Activated B cell treated with CpG ODN at 0.5 μM for 24 hours (primary cell): ENCODE measurements at places on chromosomes 11 and 22. TPM values are rescaled to one million over a fixed set of nuclear protein-coding genes. Genes with fewer than 3 reads are reported as not detected.

DNA sequence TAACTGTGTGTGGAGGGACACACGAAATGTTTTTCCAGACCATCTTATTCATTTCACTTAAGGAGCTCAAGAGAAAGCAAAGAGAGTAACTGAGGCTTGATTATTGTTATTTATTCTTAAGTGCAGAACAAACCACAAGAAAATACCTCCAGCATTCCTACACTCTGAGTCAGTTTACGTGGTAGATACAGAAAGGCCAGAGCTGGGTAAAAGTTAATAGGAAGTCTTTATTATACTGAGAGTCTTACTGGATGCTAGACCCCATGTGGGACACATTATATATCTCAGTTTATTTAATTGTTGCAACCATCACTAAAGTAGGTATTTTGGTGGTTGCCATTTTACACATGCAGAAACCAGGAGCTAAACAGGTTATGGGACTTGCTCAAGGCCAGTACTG is 261.4 kb upstream of the POU2AF2 start:
- no peak for DNase-seq
- no peak overlapping the region for H3K27ac ChIP-seq
- peaks cover 2% of the 10 kb centered on the region for H3K27me3 ChIP-seq
- no peaks in the 10 kb centered on the region for H3K36me3 ChIP-seq
- H3K4me3 ChIP-seq = no peak overlapping the region

GRCh38 chr11:7154881-7155361 is 66.1 kb downstream of the RBMXL2 start:
- no peaks in the 10 kb centered on the region for H3K36me3 ChIP-seq
- DNase-seq = no peak
- peaks cover 8% of the 10 kb centered on the region for H3K27me3 ChIP-seq
- no peak overlapping the region for H3K27ac ChIP-seq
- no peak overlapping the region for H3K4me3 ChIP-seq

DNA sequence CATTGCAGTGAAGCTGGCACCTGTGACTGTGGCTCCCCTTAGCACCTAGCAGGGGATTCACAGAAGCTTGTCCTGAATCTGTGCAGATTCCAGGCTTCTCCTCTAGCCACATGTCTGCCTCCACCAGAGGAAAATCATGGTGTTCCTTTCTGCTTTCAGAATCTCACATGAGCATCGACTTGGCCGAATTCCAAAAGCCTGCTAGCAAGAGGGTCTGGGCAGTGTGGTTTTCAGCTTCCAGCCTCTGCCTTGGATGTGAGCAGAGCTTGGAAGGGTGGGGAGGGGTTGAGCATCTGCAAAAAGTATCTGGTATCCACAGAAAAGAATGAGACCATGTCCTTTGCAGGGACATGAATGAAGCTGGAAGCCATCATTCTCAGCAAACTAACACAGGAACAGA is 911.1 kb downstream of the TBC1D22A start:
- H3K4me3 ChIP-seq = no peak overlapping the region
- DNase-seq = no peak
- H3K27ac ChIP-seq = no peak overlapping the region
- no peaks in the 10 kb centered on the region for H3K27me3 ChIP-seq
- no peaks in the 10 kb centered on the region for H3K36me3 ChIP-seq
- H3K4me1 ChIP-seq = no peaks in the 10 kb centered on the region

DNA sequence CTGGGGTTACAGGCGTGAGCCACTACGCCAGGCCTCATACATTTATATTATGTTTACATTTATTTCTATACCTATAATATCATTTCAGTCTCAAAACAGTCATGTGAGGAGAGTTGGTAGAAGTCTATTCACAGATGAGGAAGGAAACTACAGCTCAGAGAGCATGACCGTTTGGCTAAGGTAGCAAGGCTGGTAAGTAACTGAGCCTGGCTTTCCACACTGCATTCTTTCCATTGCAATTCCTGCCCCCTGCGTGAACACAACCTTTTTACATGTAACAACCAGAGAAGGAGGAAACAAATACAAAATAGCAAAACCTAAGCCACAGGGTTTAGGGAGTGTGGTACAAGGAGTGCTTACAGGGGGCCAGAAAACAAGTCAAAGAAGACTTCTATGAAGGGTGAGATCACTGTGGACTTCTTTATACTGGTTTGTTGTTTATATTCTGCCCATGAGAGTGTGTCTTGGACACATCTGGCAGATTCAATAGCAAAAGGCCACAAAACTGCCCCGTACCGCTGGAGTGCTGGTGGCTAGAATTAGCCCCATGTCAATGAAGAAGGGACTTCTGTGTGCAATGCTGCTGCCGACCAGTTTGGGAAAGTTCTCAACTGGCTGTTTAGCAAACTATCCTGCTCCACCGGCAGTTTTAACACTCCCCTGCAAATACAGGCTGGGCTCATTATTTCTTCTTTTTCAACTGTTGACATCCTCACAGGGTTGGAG is 19.0 kb downstream of the MICAL3 start:
- peaks cover 73% of the 10 kb centered on the region for H3K4me1 ChIP-seq
- no peak for DNase-seq
- H3K4me3 ChIP-seq = peak overlapping the region; percentile 63

DNA sequence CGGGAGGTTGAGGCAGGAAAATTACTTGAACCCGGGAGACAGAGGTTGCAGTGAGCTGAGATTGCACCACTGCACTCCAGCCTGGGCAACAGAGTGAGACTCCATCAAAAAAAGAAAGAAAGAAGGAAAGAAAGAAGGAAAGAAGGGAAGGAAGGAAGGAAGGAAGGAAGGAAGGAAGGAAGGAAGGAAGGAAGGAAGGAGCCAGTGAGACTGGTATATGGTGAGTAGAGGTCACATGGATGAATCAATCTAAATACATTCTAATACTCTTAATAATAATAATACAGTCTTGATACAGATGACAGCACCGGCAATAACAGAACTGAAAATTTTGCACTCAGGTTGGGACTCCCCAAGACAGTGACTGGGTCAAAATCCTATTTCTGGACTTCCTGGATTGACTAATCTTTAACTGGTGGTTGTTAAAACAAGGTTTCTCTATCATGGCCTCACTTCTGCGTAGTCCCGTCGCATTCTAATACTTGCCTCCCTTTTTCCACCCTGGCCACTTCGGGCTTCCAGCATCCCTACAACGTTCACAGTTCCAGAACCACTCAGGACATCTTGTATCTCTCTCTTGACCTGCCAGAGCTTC is 53.5 kb upstream of the EIF3M start:
- no peaks in the 10 kb centered on the region for H3K36me3 ChIP-seq
- no peak overlapping the region for H3K4me3 ChIP-seq

DNA sequence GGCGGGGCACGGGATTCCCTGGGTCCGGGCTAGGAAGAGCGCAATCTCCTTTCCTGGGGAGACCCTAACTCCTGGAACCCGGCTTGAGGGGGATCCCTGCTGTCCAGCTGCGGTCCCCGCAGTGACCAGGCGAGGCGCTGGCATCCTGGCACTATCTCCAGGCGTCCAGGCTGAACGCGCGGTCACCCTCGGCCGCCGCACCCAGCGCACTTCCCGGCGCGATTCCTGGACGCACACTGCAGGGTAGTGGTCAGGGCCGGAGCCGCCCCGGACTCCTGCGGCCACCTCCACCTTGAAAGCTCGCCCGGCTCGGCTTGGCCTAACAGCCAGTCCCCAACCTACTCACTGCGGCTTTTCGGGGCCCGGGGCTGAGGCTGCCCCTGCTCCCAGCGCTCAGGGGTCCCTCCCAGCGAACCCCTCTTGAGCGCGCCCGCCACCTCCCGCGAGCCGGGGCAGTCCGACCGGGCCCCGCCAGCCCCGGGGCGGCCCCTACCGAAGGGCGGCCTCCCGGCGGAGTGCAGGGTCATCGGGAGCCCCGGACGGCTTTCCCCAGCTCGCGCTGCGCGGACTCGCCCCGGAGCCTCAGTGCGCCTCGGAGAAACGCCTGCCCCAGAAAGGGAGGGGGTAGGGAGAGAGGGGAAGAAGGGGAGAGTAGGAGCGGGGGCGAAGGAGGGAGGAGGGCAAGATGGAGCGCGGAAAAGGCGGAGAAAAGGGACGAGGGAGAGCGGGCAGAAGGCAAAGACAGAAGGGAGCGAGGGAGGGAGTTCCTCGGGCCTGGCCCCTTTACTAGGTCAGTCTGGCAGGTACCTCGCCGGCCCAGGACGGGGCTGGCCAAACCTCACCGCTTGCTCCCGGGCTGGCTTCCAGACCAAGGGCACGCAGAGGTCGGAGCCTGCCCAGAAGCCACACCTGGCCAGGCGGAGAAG is 1.0 kb downstream of the POU2AF3 start:
- DNase-seq = peak; percentile 47
- no peak overlapping the region for H3K27ac ChIP-seq
- H3K27me3 ChIP-seq = peaks cover 11% of the 10 kb centered on the region
- no peaks in the 10 kb centered on the region for H3K36me3 ChIP-seq
- H3K4me1 ChIP-seq = peaks cover 41% of the 10 kb centered on the region

DNA sequence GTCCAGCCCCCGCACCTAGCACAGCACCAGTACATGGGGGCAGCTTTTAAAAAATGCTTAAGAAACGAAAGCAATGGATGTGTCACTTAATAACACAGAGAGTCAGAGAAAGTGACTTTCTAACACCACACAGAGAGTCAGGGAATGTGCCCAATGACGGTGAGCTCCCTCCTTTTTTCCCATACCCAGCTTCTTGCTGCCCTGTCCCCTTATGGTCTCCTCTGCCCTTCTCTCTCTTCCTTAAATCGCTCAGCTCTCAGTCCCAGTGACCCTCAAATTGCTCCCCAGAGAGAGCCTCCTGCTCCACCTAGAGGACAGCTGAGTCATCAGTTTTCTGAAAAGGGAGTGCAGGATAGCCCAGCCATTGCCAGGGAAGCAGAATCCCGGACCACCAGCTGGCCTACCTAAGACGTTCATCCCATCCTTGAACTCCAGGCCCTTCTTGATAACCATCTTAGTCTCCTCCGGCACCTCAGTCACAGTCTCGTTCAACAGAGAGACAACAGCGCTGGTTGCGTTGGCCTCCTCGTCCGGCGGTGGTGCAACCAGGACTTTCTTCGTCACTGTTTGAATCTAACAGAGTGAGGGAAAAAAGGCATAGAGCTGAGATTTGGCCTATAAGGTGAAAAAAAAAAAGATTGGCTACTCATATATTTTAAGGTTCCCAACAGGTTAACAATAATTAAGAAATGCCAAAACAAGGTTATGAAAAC is 113.5 kb downstream of the SLC1A2 start:
- no peak overlapping the region for H3K27ac ChIP-seq
- H3K4me1 ChIP-seq = peaks cover 13% of the 10 kb centered on the region
- H3K27me3 ChIP-seq = no peaks in the 10 kb centered on the region
- H3K36me3 ChIP-seq = no peaks in the 10 kb centered on the region
- H3K4me3 ChIP-seq = no peak overlapping the region

MCM5 gene
- total RNA-seq = 176 and 178 TPM in 2 replicates

SLC17A6 gene
- not detected in 2 replicates for total RNA-seq

PANX2 gene
- 0.27 and 0.44 TPM in 2 replicates for total RNA-seq

RAB3IL1 gene
- not detected in 2 replicates for total RNA-seq

MAPK8IP2 gene
- 0.18 and 0.20 TPM in 2 replicates for total RNA-seq

HTR3B gene
- 0.10 and 0.22 TPM in 2 replicates for total RNA-seq

ARHGAP32 gene
- 6.0 and 6.1 TPM in 2 replicates for total RNA-seq

OOSP4A gene
- total RNA-seq = not detected in 2 replicates
